ENCODE measurements at places on chromosomes 11 and 22.

DNA sequence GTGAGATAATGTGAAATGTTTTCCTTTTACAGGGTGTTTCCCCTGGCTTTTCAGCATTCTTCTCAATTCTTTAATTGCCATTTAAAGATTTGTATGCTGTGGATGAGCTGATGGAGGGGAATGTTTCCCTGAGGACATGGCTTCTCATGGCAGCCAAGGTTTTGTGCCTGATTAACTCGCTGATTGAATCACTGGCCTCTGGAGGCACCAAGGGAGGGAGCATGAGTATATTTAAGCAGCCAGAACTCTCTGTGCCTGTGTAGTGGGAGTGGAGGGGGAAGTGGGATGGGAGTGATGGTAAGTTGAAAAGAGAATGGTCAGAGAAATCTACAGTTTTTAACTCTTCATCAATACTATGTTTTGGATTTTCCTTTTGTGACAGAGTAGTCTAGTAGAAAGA is 88.7 kb downstream of the STIM1 start:
- DNase-seq = no peak

- DNase-seq = no peak
These were observed 38.4 kb downstream of the TOLLIP start for GRCh38 chr11:1271002-1271401.

GRCh38 chr11:130945896-130946295 is 29.6 kb upstream of the SNX19 start:
- no peak for DNase-seq

DNA sequence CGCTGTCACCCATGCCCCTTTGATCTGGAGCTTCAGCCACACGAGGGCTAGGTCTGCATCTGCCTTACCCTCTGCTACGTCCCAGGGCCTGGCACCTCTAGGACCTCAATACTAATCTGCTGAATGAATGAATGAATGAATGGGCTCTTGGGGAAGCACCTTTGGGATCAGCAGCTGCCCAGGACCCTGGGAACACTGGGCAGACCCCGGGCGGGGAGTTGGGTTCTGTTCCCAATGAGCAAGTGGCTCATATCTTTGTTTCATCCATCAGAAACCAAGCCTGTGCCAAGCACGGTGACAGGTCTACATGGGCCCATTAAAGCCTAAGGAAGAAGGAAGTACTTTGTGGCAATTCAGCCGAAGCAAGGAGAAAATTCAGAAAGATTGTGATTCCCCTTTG is 41.5 kb upstream of the SHISAL1 start:
- DNase-seq = no peak

GRCh38 chr11:33387996-33388395 is 130.8 kb downstream of the HIPK3 start:
- DNase-seq = no peak

- no peak for DNase-seq
These were observed 71.9 kb upstream of the CDON start for GRCh38 chr11:126134461-126135155.

GRCh38 chr11:32531528-32531927 is 52.1 kb upstream of the EIF3M start:
- no peak for DNase-seq

GRCh38 chr22:47295982-47296381 is 533.5 kb downstream of the TBC1D22A start:
- DNase-seq = no peak

DNA sequence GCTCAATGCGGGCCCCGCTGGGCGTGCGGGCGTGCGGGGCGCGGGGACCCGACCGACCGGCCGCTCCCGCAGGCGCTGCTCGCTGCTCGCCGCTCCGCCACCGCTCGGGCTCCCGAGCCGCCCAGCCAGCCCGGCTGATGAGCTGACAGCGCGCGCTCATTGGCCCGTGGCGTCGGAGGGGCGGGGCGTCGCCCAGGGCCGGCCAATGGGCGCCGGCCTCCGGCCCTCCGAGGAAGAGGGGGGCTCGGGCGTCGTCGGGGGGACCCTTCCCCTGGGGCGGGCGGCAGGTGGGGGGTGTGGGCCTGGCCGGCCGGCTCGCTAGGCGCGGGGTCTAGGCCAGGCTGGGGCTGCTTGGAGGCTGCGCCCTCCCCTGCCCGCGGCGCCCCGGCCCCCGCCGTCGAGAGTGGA is at the start of gene SCUBE1:
TSS of gene SCUBE1 (minus strand) at position 111 of the 408 bp plus-strand sequence. CDS start 111 bp downstream, outside the sequence.
- peak; percentile 51 for DNase-seq

GRCh38 chr11:78262691-78263090 is 74.0 kb downstream of the USP35 start:
- DNase-seq = no peak

GRCh38 chr11:47383071-47383470 is 4.7 kb upstream of the SPI1 start:
- DNase-seq = no peak

All from CD4-positive, alpha-beta T cell treated with Interleukin-17A for 4 hours (primary cell).